CD4-positive, alpha-beta T cell treated with Interleukin-17A for 4 hours (primary cell): ENCODE measurements at places on chromosomes 5 and 9.

GRCh38 chr9:18723366-18723765 is 249.4 kb downstream of the ADAMTSL1 start:
- DNase-seq: no peak

- no peak for DNase-seq
Observed at GRCh38 chr9:88746743-88747398, 211.9 kb downstream of the NXNL2 start.

DNA sequence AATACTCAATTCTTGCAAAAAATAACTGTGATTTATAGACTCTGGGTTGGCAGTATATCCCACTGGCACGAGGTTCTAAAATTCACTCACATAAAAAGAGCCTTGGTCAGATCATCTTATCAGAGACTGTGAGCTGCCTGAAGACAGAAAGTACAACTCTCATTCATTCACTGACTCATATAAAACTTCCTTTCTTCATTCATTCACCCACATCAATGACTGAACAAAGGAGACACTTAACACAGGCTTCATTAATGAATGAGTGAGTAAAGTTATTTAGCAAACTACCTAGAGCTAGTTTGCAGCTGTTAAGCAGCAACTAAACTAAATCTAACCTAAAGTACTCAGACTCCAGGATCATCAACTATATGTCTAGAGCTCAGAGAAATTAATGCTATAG is 214.7 kb downstream of the DENND1A start:
- DNase-seq: no peak

GRCh38 chr9:93207326-93207814 is 23.4 kb downstream of the WNK2 start:
- no peak for DNase-seq

DNA sequence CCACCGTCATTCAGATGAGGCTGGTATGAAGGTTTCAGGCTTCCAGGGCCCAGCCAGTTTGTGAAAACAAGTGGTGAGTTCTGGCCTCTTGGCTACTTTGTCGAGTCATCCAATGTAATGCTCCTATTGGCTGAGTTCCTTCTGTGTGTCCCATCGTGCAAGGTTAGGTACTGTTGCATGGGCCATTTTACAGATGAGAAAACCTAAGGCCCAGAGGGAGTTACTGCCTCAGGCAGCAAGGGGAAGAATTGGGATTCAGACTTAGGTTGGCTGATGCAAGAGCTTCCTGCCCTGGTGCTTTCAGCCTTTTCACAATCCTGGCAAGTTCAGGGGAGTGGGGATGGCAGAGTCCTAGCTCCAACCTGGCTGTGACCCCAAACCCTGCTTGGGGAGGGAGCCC is 17.4 kb upstream of the PITX1 start:
- DNase-seq: no peak

GRCh38 chr5:58025809-58026208 is 434.1 kb downstream of the PLK2 start:
- no peak for DNase-seq

- DNase-seq: no peak
Observed at GRCh38 chr5:116480894-116481510, 93.6 kb downstream of the SEMA6A start.

DNA sequence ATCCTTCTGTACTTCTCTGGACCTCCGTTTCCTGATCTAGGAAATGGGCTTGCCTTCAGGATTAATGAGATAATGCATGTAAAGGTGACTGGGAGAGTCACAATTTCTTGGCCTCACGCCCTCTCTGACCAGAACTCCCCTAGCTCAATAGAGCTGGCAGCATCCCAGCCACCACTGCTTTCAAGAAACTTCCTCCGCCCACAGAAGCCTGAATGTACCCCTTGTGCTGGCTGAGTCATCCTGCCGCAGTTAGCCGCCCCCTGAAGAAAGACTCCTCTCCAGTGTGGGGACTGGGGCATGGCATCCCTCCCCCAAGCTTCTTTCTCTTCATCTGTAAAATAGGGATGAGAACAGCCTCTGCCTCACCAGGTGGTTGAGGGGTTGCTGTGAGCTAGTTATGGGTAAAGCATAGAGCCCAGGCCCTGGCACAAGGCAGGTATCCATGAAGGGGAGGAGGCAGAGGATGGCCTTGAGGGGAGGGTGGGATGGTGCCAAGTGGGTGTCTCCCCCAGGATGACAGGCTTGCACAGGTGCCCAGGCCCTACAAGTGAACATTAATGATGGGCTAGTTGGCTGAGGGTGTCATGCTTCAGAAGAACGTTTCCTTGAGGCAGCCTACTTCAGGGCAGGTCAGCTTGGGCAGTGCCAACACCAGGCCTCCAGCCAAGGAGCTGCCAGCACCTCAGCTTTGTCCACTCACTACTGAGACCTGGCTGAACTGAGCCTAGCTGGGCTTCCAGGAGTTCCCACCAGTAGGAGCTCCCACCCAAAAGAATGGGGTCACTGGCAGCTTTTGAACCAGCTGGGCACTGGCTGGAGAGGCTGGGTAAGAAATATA is 3.4 kb downstream of the PDLIM4 start:
- no peak for DNase-seq

DNA sequence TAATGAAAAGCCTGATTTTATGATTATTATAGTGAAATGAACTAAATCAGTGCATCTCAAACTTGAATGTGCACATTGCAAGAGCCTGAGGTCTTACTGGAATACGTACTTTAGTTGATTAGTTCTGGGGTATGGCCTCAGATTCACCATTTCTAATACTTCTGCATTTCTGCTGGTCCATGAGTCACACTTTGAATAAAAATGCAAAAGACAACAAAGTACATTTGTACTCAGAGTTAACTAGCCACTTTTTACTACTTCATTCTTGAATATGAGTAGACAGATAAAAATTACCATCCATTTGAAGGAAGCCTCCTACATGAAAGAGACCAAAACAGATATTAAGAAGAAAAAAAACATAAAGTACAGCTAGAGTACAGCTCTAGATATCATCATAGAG is 27.1 kb upstream of the PRR16 start:
- no peak for DNase-seq

- no peak for DNase-seq
Observed at GRCh38 chr9:26470284-26470683, 422.3 kb downstream of the CAAP1 start.

DNA sequence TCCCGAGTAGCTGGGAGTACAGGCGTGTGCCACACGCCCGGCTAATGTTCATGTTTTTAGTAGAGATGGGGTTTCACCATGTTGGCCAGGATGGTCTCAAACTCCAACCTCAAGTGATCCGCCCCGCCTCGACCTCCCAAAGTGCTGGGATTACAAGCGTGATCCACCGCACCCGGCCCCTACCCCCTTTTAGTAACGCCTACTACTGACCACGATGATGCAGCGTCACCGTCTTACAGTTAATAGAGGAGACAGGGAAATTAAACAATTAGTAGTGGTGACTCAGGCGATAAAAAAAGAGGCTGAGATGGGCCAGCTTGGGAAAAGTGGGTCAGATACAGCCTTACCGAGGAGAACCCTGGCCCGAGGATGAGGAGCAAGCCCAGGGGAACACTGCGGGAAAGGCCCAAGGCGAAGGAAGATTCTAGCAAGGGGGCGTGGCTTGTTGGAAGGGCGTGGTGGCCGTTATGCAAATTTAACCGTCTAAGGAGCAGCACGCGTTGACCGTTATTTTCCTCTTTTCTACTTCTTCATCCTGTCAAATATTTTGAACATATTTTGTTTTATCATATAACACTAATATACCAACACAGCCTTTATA is 1.6 kb upstream of the SETX start:
- DNase-seq: no peak

DNA sequence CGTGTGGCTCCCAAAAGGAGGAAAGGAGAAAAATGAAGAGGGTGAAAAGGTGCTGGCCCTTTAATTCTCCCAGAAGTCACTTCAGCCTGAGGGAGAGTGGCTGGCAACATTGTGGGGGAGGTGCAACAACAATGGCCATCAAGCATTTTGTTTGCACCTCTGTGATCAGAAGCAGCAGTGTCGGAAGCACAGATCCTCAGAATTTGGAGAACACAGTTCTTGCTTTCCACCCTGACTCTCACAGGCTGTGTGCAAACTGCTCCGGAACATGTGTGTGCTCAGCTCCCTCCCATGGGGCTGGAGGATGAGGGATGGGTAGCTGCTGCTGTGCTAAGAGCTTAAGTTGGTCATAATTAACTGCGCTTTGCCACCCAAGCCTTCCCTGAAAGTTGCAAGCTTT is 127.1 kb downstream of the DPYSL3 start:
- DNase-seq: no peak

GRCh38 chr9:33852216-33852826 is 35.4 kb downstream of the UBE2R2 start:
- DNase-seq: peak; percentile 73

DNA sequence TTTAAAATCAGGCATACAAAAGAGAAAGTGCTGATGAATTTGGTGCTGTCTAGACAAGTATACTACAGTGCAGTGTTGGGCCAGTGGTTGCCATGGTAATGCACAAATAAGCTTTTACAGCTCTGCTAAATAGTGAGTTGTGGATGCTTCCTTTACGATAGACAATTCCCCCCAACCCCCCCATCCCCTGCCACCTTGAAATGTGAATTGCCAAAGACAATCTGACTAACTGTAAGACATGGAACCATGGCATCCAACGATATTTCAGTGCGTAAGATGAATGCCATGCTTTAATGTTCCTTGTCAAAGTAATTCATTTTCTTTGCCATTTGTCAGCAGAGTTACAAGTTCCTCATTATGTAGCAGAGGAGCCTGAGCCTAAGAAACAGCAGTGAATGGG is 91.5 kb upstream of the NREP start:
- no peak for DNase-seq

DNA sequence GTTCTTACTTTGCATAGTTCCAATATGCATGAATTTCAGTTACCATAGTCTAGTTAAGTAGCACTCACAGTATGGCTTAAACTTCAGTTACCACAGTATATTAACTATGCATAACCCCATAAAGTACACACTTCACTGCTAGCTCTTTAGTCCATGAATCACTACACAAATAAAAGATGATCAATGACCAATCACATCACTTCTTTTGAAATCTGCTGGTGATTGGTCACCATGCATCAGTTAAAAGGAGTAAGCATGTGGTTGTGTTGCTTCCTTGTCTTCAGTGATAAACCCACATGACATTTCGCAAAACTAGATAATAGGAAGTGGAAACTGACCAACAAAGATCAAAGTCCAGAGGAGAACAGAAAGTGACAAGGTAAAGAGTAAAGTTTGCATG is 79.0 kb downstream of the TAF11L14 start:
- no peak for DNase-seq

GRCh38 chr9:81245254-81245956 is 443.9 kb downstream of the TLE1 start:
- DNase-seq: no peak

- DNase-seq: peak; percentile 58
Observed at GRCh38 chr9:123360161-123361085, 4.4 kb downstream of the CRB2 start.

GRCh38 chr5:20615888-20616563 is 628.0 kb upstream of the CDH18 start:
- DNase-seq: no peak

- no peak for DNase-seq
Observed at GRCh38 chr5:82599030-82599429, 320.9 kb upstream of the RPS23 start.

DNA sequence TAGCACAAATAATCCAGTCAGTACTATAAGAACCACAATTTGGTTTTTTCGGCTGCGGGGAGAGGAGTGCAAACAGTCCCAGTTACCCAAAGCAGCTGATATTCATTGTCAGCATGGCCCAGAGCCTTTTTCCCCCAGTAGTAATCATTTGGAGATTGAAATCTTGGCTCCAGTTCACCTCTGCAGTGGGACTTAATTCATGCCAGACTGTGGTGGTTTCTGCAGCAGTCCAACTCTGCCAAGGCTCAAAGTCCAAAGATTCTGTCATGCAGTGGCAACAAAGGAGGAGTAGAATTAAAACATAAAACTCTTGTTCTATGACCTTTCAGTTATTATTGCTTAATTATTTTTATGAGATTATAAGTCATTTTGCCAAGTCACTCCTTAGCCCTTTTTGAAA is 25.0 kb upstream of the TRIM36 start:
- no peak for DNase-seq

- peak; percentile 22 for DNase-seq
Observed at GRCh38 chr5:148457183-148457620, 73.4 kb downstream of the FBXO38 start.

GRCh38 chr5:139839232-139839815 is 43.7 kb downstream of the PSD2 start:
- no peak for DNase-seq

GRCh38 chr5:148993283-148993936 is 69.5 kb downstream of the SH3TC2 start:
- no peak for DNase-seq

DNA sequence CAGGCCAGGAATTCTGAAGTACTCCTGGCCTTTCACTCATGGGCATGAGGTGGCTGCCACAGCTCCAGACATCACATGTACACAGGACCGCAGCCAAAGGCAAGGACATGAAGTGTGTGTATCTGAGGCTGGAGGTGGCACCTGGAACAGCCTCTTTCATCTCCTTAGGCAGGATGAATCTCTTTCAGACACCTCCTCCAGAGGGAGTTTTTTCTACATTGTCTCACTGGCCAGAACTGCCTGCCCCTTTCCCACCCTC is 142.8 kb downstream of the BARX1 start:
- no peak for DNase-seq

- DNase-seq: no peak
Observed at GRCh38 chr5:167754501-167755021, 536.9 kb upstream of the WWC1 start.

DNA sequence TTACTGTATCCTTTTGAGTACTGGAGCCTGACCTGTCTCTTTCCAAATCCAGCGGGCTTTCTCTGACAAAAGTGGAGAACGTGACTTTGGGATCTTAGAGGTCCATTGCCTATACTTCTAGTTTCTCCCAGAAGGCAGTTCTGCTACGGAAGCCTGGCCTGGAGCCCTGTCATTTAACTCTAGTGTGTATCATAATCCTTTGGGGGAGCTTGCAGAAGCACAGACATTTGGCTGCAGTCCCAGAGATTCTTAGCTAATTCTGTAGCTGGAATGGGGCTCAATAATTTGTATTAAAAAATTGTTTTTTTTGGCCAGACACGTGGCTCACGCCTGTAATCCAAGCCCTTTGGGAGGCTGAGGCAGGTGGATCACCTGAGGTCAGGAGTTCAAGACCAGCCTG is 3.0 kb downstream of the HARS2 start:
- DNase-seq: no peak

DNA sequence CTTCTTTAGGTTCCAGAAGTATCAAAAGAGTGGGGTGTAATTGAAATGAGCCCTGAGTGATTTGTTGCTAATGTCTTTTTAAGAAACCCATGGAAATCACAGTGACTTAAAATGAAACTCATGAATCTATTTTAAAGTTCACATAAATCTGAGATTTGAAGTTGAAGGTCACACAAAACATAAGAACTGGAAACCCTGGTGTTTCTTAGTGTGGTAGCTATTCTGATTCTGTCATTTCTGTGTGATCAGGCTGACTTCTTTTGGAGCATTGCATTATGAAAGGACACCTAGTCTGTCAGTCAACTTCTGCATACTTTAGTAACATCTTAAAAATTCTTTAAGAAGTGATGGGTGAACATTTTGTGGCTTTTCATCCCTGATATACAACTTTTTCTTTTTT is 448.8 kb downstream of the TLE4 start:
- no peak for DNase-seq

GRCh38 chr5:154110716-154111115 is 71.9 kb downstream of the MFAP3 start:
- DNase-seq: no peak
